Kidney glomerular epithelial cell (primary cell): ENCODE measurements at places on chromosomes 5 and 9.
A peak's percentile ranks its signal among the peaks of the same experiment; 100 is the strongest.

- DNase-seq: no peak
These were observed 21.4 kb downstream of the ZNF169 start for GRCh38 chr9:94280409-94280989.

DNA sequence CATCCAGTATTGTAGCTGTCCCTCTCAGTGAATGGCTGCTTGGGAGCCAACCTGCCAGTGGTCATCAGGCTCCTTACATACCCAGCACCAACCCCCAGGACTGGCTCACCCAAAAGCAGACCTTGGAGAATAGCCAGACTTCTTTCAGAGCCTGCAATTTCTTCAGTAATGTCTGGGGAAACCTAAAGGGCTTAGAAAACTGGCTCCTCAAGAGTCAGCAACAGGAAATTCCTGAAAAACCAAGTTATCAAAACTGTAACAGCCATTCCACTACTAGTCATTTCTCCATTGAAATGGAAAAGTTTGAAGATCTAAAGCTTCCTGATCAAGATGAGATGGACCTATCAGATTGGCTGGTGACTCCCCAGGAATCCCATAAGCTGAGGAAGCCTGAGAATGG, 12.3 kb upstream of the STING1 start:
- no peak for DNase-seq

GRCh38 chr5:92633875-92634487, 947.0 kb downstream of the NR2F1-AS1 start:
- DNase-seq: no peak

- DNase-seq: no peak
These were observed 131.6 kb downstream of the TLR4 start for GRCh38 chr9:117835798-117836197.

- no peak for DNase-seq
These were observed 193.3 kb upstream of the PANK3 start for GRCh38 chr5:168772316-168772961.

DNA sequence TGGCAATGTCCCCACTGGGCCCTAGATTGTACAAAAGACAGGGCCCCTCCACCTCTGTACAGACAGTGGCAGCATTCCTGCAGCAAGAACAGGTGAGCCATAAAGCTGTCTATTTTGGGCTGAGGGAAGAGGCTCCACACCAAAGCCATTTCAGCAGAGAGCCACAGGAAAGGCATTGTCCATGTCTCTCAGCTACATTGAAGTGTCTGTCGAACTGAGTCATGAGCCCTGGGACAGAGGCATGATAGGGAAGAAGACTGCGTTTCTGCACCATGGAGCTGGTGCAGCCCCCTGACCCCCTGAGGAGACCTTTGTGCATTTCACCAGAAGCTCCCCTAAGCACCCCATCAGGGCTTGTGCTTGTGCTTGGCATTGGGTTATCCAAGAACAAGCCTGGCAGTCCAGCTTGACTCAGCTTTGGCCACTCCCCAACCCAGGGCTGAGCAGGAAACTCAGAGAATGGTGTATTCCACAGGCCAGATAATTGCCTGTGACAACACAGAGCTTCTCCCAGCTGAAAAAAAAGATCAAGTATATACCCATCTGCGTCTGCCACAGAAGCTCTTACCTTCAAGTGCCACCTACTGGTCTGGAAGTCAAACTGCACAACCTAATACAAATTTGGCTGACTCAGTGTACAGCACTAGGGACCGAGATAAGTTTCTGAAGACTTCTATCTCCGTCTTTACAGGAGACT, 5.9 kb upstream of the FRMD3 start:
- DNase-seq: peak; percentile 80

DNA sequence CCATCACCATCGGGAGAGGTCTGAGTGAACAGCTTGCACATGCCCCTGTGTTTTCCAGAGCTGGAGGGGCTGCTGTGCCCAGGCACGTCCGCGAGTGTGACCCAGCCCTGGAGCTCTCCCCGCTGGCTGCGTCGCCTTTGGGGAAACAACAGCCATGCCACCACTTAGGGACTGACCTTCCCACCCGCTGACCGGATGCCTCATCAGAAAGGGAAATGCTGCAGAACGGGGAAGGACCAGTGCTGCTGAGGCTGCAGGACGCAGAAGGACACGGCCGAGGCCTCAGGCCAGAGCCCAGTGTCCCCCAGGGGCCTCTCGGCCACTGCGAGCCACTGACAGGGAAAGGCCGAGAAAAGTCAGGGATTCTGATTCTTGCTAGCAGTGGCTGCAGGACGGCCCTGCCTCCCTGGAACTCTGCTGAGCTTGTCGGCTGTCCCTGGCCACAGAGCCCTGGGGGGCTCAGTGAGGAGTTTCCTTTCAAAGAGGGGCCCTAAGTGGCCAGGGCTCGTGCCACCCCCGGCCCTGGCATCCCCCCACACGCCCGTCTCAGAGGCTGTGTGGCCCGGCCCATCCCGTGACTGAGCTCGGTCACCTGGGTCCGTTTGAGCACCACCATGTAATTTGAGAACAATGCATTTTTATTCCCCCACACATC, 130.8 kb downstream of the ZNF354C start:
- DNase-seq: no peak

GRCh38 chr9:137575716-137576411, 2.9 kb downstream of the DPH7 start:
- no peak for DNase-seq

- peak; percentile 44 for DNase-seq
These were observed 2.2 kb downstream of the RAD23B start for GRCh38 chr9:107285286-107285685.

DNA sequence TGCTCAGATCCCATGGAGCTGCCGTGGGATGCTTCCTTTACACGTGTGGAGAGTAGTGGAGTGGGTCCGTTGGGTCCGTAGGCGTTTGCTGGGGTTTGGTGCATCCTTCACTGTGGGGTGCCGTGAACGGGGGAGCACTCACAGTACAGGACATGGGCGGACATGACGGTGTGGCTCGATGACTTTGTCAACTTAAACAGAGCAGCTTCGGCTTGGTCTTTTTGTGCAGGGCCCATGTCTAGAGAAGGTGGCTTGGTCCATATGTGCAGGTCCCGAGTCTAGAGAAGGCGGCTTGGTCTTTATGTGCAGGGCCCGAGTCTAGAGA, 26.4 kb upstream of the EXOC3 start:
- no peak for DNase-seq

DNA sequence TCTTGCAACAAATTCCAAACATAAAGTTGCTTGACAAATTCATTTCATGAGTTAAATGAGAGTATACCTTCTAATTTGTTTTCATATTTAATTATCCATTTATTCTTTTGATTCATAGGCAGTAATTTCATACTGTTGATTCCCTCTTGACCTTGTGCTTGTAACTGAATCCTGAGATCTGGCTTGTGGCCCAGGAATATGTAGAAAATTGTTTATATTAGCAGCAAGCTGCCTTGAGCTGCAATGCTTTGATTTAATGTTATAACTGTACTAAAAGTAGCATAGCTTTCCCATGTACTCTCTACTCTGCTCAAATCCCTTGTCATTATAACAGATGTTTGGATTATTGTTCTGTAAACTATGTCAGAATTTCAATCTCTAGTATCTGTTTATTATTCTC, 780.7 kb downstream of the NR2F1-AS1 start:
- no peak for DNase-seq

GRCh38 chr9:105399117-105399516, 48.7 kb upstream of the FSD1L start:
- no peak for DNase-seq

GRCh38 chr5:135481387-135481786, 29.2 kb upstream of the TIFAB start:
- no peak for DNase-seq

- DNase-seq: no peak
These were observed 107.5 kb downstream of the KCNN2 start for GRCh38 chr5:114469372-114469771.

DNA sequence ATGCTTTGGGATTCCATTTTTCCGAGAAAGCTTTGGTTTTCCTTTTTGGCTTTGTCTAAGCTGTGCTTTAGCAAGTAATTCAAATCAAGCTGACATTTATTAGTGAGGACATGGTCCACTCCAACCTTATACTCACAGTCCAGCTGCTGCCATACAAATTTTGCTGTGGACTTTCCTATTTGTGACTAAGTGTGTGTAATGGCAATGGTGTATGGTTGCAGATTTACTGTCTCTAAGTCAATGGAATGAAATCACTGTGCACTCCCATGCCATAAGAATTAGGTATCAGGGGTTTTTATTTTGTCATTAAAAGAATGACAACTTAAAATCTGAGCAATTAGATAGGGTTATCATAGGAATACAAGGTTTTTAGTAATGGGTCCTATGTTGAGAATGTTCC, 530.0 kb downstream of the CCDC171 start:
- DNase-seq: no peak

- DNase-seq: no peak
These were observed 7.6 kb downstream of the PAM start for GRCh38 chr5:102762562-102763227.

DNA sequence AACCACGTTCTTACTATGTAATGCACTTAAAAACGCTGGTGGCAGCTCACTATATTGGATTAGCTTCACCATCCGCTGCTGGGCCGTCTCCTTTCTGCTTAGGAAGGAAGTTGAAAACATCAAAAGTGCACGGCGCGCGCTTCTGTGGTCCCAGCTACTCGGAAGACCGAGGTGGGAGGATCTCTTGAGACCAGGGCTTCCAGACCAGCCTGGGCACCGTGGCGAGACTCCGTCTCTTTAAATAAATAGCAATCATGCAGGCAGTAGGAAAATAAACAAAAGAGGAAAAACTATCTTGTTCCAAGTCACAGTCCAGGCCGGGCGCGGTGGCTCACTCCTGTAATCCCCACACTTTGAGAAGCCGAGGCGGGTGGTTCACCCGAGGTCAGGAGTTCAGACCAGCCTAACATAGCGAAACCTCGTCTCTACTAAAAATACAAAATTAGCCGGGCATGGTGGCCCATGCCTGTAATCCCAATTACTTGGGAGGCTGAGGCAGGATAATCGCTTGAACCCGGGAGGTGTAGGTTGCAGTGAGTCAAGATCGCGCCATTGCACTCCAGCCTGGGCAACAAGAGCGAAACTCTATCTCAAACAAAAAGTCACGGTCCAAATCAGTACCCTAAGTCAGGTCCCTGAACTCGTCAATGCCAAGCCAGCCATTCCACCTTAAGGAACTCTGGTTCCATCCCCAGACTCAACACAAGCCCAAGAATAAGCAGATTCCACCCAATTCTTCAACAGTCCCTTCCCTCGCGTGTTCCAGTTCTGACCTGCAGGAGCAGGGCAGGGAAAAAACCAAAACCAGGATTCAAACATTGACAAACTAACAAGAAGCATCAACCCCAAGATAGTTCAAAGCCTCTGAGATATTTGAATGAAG, 1.0 kb upstream of the GOLGA1 start:
- peak; percentile 49 for DNase-seq

DNA sequence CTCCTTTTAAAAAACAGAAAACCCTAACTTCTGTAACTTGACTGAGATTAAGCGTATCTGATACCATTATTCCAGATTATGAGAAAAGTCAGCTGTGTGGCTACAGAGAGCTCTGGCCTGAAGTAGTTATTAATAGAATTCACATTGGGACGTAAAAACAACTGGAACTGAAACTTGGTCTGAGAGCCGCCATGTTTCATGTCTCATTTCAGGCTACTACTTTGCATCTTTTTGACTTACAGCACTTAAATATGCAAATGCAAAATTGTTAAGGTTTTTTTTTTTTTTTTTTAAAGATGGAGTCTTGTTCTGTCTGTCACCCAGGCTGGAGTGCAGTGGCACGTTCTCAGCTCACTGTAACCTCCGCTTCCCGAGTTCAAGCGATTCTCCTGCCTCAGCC, 25.2 kb downstream of the MAP3K1 start:
- DNase-seq: no peak

GRCh38 chr5:116451905-116452450, 122.6 kb downstream of the SEMA6A start:
- peak; percentile 86 for DNase-seq

DNA sequence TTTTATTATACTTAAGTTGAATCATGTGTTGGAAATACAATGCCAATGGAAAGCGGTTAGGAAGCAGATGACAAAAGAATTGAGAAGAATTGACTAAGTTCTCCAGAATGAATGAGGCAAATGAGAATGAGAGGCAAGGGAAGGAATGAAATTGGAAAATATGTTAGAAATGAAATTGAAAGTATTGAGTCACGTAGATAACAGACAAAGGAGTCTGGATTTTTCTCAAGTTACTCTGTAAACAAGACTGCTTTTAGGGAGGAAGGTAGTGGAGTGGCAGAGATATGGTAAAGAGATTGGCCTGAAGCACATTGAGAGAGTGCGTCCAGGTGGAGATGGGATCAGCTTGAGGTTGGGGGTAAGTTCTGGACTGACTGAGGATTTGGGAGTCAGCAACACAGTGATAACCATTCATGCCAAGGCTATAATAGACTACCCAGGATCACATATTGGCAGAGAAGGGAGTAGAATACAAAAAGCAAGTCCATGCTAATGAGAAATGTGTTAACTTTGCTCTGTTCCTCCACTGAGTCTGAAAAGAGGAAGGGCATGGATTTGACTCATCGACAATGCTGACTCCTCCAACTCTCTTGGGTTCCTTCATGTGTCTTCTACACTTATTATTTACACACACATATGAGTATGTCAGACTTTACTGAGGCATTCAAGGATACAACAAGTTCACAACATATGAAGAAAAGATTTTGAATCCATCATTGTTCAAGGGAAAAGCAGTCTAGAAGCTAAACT, 814.2 kb upstream of the ZNF608 start:
- DNase-seq: no peak

DNA sequence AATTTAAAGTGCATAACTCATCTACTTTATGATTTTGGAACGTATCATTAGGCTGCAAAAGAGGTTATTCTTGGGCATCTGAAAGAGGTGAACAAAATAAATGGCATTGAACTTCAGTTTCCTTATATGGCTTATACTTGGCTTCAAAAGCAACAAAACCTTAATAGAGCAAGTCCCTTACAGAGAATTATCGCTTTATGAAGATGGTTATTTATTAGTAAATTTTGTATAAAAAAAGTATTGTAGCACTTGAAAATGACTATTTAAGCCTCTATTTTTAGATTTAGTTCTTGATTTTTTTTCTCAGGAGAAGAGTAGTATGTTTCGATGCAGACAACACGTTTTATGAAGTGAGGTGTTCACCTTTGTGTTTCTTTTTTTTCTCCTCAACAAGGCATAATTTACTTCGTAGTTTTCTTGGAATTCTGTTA, 2.0 kb downstream of the ERBIN start:
- no peak for DNase-seq

DNA sequence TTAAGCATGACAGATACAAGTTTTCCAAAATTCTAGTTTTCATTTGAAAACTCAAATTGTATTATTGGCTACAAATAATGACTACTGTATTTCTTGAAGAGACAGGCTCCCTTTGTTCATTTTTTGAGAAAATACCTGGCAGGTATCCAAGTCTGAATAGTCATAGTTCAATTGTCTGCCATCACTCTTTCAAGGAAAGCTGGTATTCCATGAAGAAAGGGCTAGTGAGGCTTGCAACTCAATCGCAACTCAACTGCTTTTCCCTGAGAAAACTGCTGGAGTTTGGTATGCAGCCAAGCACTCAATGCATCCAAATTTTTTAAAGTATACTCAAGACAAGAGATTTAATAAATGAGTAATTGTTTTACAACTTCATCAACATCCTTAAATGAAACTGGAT, 61.4 kb upstream of the TRIO start:
- no peak for DNase-seq

GRCh38 chr5:78661691-78662090, 13.1 kb upstream of the LHFPL2 start:
- DNase-seq: no peak
